ENCODE measurements at places on chromosomes 2 and 18.

DNA sequence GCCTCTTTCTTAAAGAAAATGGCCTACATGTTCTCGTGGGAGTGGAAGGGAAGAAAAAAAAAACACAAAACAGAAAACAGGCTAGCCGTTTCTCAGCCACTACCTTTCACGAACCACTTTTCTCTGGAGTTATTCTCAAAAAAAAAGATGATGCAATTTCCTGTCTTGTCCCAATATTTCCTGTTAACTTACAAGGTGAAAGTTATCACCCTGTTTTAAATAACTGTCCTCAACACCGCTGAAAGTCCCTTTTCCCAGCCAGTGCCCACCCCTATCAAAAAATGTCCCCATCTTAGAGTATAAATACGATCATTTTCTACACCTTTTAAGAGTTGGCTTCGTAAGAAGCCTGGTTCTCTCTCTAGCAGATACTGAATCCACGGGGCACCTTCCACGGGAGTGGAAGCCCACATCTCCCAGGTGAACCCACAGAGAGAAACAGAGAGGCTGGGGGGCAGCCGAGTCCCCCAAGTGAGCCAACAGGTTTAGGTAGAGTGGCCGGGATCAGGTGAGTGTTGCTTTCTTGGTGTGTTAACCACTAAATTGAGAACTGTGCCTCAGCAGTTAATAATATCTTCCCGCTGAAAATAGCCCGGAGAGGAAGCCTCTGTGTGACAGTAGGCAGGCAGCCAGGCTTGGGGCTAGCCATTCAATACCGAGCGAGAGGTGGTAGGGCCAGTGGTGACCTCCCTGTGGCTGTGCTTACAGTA lies 15.9 kb downstream of the SMAD7 start:
- DNase-seq = no peak

- no peak for DNase-seq
Observed at GRCh38 chr2:118431165-118431517, 342.9 kb downstream of the INSIG2 start.

DNA sequence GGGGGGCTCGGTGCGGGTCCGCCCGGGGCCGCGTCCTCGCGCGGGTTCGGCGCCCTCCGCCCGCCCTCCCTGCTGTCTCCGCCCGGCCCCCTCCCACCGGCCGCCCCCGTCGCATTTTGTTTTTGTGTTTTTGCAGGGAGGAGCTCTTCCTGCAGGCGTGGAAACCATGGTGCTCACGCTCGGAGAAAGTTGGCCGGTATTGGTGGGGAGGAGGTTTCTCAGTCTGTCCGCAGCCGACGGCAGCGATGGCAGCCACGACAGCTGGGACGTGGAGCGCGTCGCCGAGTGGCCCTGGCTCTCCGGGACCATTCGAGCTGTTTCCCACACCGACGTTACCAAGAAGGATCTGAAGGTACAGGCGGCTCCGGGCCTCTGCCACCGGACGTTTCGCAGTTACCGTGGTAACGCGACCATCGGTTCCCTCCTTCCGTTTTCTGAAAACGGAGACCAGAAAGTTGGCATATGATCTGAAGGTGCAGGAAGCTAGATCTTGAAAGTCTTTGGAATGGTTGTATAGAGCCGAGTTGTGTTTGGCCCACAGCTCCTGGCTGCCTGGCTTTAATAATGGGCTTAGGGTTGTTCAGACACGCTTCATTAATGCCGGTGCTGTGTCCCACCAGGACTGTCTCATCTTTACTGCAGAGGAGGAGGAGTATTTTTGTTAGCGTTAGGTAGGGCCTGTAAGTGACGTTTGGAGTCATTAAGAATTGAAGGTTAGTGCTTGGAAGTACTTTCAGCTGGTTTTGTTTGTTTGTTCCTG lies 891 bp downstream of the KDM3A start:
- DNase-seq = peak; percentile 41

- DNase-seq = no peak
Observed at GRCh38 chr2:156294945-156295580, 37.5 kb downstream of the NR4A2 start.

- DNase-seq = no peak
Observed at GRCh38 chr18:63344918-63345317, 22.1 kb downstream of the KDSR start.

DNA sequence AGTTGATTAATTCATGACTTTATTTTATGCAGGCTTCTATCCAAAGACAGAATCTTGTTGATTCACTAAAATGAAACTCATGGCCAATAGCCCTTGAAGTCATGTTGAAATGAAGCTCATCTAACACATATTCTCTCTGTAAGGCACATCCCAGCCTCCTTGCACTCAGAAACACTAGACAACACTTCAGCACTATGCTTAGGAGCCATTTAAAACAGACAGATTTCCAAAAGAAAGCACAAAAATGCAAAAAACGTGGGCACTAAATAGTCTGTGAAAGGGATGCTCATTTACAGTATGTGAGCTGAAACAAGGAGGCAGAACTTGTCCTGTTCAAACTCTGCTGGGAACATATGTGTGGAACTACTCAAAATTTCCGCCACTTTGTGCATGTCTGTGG lies 124.4 kb downstream of the MYCN start:
- DNase-seq = no peak

DNA sequence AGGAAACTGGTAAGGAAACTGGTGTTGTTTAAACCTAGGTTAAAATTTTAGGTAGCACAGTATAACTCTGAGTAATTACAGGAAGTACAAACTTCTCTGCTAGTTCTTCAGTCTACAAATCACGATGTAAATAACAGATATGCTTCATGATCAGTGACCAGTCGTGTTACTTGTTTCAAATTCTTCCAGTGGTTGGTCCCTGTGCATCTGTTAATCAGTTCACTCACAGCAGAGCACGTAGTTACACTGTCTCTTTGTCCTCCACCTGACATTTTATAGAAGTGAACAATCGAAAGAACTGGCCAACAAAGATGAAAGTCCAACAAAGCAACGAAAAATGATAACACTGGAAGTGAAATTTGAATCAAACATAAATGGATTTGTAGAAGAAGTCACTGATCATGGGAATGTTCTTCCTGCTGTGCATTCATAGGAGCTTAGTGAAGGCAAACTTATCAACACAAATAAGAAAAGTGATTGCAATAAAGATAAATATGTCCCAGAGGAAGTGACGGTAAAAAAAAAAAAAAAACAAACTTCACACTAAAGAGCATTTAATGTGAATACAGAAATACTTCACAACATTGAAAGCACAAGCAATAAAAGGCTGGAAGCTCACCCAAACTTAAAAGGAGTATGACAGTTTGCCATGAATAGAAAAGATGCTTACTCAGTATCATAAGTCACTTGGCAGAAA lies 7.0 kb downstream of the EIF2AK2 start:
- no peak for DNase-seq

GRCh38 chr2:127737892-127738291 lies 36.6 kb downstream of the SFT2D3 start:
- DNase-seq = no peak

GRCh38 chr2:163157891-163158496 lies 319.4 kb upstream of the KCNH7 start:
- no peak for DNase-seq

DNA sequence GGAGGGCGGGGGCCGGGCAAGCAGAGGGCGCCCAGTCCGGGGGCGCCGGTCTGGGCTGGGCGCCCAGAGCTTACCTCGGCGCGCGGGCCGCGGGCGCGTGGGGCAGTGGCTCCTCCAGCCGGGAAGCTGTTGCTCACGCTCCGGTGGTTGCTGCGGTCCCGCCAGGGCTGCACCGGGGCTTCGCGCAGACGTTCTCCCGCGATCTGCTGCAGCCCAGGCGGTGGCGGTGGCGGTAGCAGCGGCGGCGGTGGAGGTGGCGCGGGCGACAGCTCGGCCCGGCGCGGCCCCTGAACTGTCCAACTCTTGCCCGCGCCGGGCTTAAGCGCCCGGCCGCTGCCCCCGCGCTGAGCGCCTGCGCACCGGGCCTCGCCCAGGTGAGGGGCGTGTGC lies 391 bp downstream of the ZNF385B start:
- DNase-seq = no peak

- DNase-seq = no peak
Observed at GRCh38 chr18:44802508-44802907, 121.8 kb downstream of the SETBP1 start.

DNA sequence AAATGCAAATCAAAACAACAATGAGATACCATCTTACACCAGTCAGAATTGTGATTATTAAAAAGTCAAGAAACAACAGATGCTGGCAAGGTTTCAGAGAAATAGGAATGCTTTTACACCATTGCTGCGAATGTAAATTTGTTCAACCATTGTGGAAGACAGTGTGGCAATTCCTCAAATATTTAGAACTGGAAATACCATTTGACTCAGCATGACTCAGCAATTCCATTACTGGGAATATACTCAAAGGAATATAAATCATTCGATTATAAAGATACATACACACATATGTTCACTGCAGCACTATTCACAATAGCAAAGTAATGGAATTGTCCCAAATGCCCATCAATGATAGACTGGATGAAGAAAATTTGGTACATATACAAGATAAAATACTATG lies 516.7 kb downstream of the ERBB4 start:
- no peak for DNase-seq

GRCh38 chr2:235611349-235611748 lies 117.5 kb downstream of the AGAP1 start:
- DNase-seq = no peak

- DNase-seq = no peak
Observed at GRCh38 chr2:181895818-181896217, 4.3 kb downstream of the ITPRID2 start.

DNA sequence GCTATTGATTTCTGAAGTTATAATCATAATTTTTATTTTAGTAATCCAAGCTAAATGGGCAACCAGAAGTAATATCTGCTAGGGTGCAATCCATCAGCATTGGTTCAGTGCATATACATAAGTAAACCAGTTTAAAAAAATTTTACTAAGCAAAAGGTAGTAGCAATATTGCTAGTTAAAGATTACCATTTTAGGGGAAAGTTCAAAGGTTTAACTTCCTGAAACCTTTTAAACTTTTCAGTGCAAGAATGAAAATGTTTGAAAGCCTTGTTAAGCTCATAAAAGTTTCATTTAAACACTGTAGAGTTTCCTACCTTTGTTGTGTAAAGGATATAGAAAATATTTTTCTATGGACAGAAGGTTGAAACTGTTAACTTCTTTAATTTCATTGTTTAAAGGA lies 31.0 kb upstream of the EPB41L5 start:
- no peak for DNase-seq

GRCh38 chr2:219628986-219629901 lies 1.8 kb downstream of the SLC4A3 start:
- no peak for DNase-seq

DNA sequence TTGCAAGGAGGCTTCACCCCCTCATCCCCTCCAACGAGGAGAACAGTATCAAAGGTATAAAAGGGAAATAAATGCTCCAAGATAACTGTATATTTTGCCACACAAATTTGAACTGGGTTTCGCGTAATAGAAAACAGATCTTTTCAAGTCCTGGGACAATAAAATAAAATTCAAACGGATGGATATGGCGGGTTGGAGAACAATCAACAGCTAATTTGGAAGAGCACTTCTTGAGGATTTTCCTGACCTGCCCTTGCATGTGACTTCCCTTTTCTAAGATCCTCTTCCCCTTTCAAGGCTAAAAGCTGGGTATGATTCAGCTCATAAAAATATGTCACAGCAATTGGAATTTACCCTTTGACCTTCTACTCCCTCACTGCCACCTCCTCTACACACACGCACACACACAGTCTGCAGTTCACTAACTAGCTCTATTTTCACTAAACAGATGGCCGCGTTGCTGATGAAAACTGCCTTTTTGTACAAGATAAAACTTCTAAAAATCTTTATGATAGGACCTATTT lies 386.9 kb downstream of the FIGN start:
- no peak for DNase-seq

GRCh38 chr18:683531-683930 lies 26.1 kb downstream of the TYMS start:
- no peak for DNase-seq

DNA sequence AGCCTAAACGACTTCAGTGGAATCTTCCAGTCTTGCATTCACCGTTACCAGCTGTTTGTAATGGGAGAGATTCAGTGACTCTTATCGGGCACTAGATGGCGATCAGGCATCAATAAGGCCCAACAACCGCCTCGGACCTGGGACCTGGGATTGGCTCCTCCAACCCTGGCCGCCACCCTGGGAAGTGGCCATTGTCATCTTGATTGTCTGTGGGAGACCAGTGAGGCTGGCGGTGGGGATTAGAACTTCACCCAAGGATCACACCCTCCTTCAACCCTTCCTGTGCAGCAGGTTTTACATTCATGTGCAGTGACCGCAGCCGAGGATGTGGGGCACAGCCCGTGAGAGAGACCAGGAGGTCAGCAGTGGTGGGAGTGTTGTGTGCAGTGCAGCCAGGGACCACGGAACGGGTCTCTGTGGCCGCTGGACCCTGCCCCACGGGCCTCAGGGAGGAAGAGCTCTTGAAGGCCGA lies 85.3 kb downstream of the SPP2 start:
- DNase-seq = peak; percentile 11

- no peak for DNase-seq
Observed at GRCh38 chr2:119202610-119203310, 20.9 kb upstream of the STEAP3 start.

- DNase-seq = no peak
Observed at GRCh38 chr2:37792366-37792765, 120.9 kb upstream of the CDC42EP3 start.

Data from activated CD4-positive, alpha-beta T cell treated with anti-CD3 and anti-CD28 coated beads for 24 hours (primary cell).